ENCODE measurements at places on chromosomes 1 and 21.
A peak's percentile ranks its signal among the peaks of the same experiment; 100 is the strongest.

GRCh38 chr1:19351873-19352272 lies 39.7 kb downstream of the SLC66A1 start:
- no peak for DNase-seq

- DNase-seq: no peak
These were observed 82.4 kb upstream of the MAGI3 start for GRCh38 chr1:113307771-113308445.

GRCh38 chr1:40300651-40301050 lies 16.4 kb downstream of the COL9A2 start:
- no peak for DNase-seq

GRCh38 chr1:5525597-5526384 lies 466.4 kb downstream of the NPHP4 start:
- no peak for DNase-seq

DNA sequence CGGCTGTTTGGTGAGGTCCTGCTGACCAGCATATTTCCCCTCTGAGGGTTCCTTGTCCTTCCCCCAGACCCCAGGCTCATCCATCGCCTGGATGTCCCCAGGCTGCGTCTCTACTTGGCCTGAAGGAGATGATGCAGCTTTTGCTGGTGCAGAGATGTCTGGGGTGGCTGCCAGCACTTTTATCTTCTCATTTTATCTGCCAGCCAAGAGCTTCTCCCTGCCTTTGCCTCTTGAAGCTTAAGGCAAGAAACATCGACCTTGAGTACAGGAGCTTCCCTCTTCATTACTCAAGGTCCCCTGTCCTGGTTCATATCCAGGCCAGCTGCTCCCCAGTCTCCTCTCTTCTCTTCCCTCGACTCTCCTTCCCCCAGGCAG lies 9.2 kb upstream of the H6PD start:
- DNase-seq: no peak

- no peak for DNase-seq
These were observed 8.4 kb upstream of the TNNI1 start for GRCh38 chr1:201429736-201430501.

GRCh38 chr1:167520711-167521206 lies 2.4 kb upstream of the CD247 start:
- peak; percentile 7 for DNase-seq

GRCh38 chr1:157112186-157112867 lies 12.7 kb upstream of the ETV3L start:
- DNase-seq: no peak

GRCh38 chr1:44405031-44405797 lies at the start of gene RNF220:
TSS of gene RNF220 (plus strand) at chr1:44405255.
- peak; percentile 89 for DNase-seq

- no peak for DNase-seq
These were observed 44.8 kb downstream of the SNX7 start for GRCh38 chr1:98706173-98706843.

DNA sequence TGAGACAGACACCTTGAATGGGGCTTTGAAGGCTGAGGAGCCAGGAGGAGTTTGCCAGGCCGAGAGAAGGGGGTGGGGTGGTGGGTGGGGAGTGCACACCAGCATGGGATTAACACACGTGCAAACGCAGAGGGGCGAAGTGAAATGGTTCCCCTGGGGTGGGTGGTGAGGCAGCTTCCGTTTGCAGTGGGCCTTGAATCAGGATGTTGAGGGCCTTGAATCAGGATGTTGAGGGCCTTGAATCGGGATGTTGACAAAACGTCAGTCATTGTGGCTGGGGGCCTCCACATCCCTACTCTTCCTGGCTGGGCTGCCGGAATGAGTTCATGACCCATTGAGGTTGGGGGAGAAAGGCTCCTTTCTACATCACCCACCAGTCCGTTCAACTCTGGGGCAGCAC lies 16.6 kb downstream of the LDLRAP1 start:
- no peak for DNase-seq

DNA sequence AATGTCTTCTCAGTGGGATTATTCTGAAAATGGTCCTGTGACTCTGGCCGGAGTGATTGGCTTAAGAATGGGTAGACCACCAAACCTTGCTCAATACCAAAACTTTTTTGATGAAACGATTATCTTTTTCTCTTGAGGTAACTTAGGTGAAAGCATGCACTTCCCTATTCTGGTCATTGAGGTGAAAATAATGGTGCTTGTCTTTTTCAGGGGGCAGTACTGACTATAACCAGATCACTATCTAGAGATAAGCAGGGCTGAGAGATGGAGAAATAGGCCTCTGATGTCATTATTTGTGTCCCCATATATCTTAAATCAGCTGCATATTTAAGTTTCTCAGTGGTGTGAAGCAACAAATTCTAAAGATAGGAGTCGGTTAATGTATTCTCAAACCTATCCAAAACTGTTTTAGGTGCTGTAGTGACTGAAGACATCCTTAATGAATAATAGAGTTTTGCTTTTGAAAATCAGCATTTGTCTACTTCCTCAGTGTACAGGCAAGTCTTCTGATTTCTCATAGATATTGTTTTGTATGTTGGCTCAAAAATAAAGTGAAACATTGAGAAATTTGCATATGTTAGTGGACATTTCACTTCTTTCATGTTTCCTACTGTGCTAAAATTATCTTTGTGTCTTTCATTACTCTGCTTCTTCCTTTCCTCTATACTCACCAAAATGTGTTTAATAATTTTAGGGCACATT lies 735.3 kb upstream of the ADGRL4 start:
- no peak for DNase-seq

DNA sequence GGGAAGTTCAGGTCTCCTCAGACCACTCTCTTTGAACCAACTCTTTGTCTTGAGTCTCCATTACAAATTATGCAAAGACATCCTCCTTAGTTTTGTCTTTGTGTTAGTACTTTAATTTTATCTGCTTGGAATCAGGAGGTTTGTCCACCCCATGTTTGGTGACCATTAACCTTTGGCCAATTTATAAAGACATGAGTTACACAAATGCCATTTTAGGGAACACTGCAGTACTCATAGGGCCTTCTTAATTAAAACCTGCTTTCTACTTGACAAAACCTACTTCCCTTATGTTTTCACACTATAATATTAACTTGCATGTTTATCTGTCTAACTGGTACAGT lies 7.9 kb upstream of the CDC73 start:
- no peak for DNase-seq

All from hippocampal formation (tissue), 2 donors.